DND-41 (cell line): ENCODE measurements at places on chromosomes 3 and 15.

- peaks cover 6% of the 10 kb centered on the region; the same call in 1 of the 2 replicates for H3K36me3 ChIP-seq
- no peak for DNase-seq
- no peaks in the 10 kb centered on the region for H3K27me3 ChIP-seq
- no peak overlapping the region for H3K27ac ChIP-seq
- peaks cover 30% of the 10 kb centered on the region for H3K4me1 ChIP-seq
Observed at GRCh38 chr3:52895418-52895817, 1.9 kb downstream of the STIMATE start.

GRCh38 chr3:184223946-184224345, 5.4 kb upstream of the VWA5B2 start:
- no peaks in the 10 kb centered on the region for H3K36me3 ChIP-seq
- H3K27me3 ChIP-seq: peaks cover 17% of the 10 kb centered on the region
- no peak for DNase-seq
- H3K4me1 ChIP-seq: peaks cover 5% of the 10 kb centered on the region

- H3K4me3 ChIP-seq: no peak overlapping the region
- H3K4me1 ChIP-seq: no peaks in the 10 kb centered on the region
- no peaks in the 10 kb centered on the region for H3K36me3 ChIP-seq
- DNase-seq: no peak
Observed at GRCh38 chr15:97210277-97210676, 750.2 kb upstream of the ARRDC4 start.

DNA sequence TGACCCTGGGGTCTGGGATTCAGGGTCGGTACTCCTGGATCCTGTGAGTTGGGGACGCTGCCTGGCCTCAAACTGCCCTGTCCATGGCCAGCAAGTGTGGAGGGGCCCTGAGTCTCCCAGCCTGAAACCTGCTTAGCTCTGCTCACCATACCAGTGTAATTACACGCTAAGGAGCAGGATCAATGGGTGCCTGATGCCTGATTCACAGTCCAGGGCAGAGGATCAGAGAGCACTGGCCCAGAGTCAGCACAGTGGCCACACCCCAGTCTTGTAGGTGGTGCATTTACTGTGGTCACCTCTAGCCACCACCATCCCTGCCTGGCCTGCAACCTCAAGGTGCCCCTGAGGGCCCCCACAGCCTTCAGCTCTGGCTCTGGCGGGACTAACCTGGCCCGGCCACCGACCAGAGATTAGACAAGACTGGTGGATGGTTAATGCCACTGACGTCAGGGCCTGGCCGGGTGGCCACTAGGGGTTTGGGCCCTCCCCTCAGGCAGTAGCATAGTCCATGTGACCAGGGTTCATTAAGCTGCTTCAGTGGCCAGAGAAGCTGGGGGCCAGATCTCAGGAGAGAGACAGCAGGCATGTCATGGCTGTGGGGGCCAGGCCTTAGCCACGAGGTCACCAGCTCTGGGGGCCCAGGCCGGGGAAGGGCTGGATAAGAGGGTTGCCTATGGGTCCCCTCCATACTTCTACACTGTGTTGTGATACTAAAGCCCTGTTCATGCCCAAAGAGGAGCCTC, 3.3 kb upstream of the SLC38A3 start:
- no peak overlapping the region for H3K27ac ChIP-seq
- no peaks in the 10 kb centered on the region for H3K36me3 ChIP-seq
- H3K4me1 ChIP-seq: no peaks in the 10 kb centered on the region
- no peak overlapping the region for H3K4me3 ChIP-seq
- no peak for DNase-seq

- no peak for DNase-seq
- no peaks in the 10 kb centered on the region for H3K4me1 ChIP-seq
- no peak overlapping the region for H3K4me3 ChIP-seq
- no peak overlapping the region for H3K27ac ChIP-seq
Observed at GRCh38 chr15:49863431-49864224, 242.8 kb downstream of the DTWD1 start.

- DNase-seq: no peak
- no peak overlapping the region for H3K4me3 ChIP-seq
- peaks cover 18% of the 10 kb centered on the region for H3K27me3 ChIP-seq
- no peaks in the 10 kb centered on the region for H3K36me3 ChIP-seq
- no peaks in the 10 kb centered on the region for H3K4me1 ChIP-seq
Observed at GRCh38 chr15:39124553-39125171, 456.2 kb upstream of the THBS1 start.

DNA sequence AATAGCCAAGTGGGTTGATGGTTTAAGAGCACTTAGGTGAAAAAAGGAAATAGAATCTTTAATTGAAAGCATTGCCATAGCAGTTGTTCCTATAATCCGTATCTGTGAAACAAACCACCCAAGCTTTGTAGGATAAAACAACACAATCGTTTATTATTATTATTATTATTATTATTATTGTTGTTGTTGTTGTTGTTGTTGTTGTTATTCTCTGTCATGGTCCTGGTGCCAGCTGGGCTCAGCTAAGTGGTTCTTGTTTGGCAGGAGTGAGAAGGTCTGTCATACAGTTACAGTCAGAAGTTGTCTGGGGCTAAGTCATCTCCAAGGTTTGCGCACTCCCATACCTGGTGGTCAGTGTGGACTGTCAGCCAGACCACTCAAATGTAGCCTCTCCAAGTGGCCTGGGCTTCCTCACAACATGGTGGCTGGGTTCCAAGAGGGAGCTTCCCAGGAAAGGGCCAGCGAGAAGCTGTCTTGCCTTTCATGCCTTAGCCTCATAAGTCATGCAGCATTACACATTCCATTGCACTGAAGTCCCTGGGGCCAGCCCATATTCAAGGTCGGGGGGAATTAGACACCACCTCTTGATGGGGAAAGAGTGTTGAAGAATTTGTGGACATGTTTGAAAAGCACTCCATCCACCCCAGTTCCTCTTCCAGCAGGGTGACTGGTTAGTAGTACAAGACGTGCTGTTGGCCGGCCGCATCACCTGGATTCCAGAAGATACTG, 54.3 kb upstream of the FGD5 start:
- H3K4me3 ChIP-seq: no peak overlapping the region
- no peak overlapping the region for H3K27ac ChIP-seq
- no peaks in the 10 kb centered on the region for H3K36me3 ChIP-seq
- peaks cover 21% of the 10 kb centered on the region for H3K4me1 ChIP-seq
- no peak for DNase-seq

GRCh38 chr3:186142393-186142932, 33.6 kb upstream of the ETV5 start:
- H3K27me3 ChIP-seq: peaks cover 19% of the 10 kb centered on the region
- no peaks in the 10 kb centered on the region for H3K36me3 ChIP-seq
- no peak overlapping the region for H3K4me3 ChIP-seq
- H3K4me1 ChIP-seq: peaks cover 16% of the 10 kb centered on the region
- no peak overlapping the region for H3K27ac ChIP-seq
- peak; percentile 60 for DNase-seq

DNA sequence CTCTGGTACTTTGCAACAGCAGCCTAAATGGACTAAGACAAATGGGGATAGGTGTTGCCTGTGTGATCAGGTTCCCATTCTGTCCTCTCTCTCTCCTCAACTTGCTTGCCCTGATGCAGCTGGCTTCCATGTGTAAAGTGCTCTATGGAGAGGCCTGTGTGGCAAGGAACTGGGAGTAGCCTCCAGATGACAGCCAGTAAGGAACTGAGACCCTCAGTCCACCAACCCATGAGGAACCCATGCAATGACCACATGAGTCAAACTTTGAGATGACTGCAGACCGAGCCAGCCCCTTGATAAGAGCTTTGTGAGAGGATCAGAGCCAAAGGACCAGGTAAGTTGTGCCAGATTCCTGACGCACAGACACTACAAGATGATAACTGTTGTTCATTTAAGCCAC, 74.6 kb upstream of the ADPGK start:
- no peaks in the 10 kb centered on the region for H3K27me3 ChIP-seq
- H3K4me1 ChIP-seq: no peaks in the 10 kb centered on the region
- H3K27ac ChIP-seq: no peak overlapping the region

DNA sequence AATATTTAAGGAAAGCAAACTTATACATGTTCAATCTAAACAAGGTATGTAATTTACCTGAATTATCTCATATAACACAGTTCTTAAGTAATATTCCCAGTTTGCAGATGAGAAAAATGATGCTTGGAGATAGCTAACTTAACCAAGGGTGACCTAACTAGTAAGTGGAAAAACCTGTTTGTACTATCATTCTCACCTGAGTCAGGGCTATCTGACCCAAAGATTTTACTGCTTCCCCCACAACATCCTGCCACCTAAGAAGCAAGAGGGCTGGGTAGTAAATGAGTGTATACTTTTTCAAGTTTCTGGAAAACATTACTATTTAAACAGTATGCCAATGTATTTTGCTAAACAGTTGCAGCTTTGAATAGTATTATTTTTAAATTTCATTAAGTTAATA, 10.6 kb downstream of the TP63 start:
- H3K27ac ChIP-seq: no peak overlapping the region
- H3K36me3 ChIP-seq: no peaks in the 10 kb centered on the region
- H3K4me3 ChIP-seq: no peak overlapping the region
- no peaks in the 10 kb centered on the region for H3K4me1 ChIP-seq
- no peaks in the 10 kb centered on the region for H3K27me3 ChIP-seq
- DNase-seq: no peak

GRCh38 chr3:59143447-59143846, 93.6 kb upstream of the CFAP20DC start:
- H3K4me1 ChIP-seq: no peaks in the 10 kb centered on the region
- H3K27me3 ChIP-seq: no peaks in the 10 kb centered on the region
- H3K4me3 ChIP-seq: no peak overlapping the region
- H3K36me3 ChIP-seq: no peaks in the 10 kb centered on the region
- H3K27ac ChIP-seq: no peak overlapping the region

DNA sequence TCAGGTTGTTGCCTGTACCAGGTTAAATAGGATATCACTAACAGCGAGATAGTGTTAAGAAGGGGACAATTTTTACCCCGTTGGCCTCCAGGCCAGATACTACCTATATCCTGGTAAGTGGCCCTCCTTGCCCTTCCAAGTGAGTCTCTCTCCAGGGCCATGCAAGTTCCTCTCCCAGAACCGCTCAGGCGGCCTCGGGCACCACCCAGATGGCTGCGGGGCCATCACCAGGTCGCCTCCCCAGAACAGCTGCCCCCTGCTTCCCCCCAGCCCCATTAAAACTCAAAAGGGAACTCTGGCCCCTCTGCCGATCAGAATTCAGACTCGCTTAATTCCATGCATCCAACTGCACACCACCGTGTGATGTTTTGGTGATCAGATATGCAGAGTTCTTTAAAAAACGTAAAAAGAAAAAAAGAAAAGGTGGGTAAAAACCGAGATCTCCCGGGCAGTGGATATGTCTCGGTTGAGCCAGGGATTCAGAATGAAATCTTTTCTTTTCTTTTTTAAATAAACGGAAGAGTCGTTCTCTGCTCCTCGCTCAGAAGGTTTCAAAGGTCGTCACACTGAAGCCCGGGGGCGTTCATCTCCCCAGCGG, 1.9 kb upstream of the TRIM71 start:
- no peak overlapping the region; the same call in 1 of the 2 replicates for H3K4me3 ChIP-seq
- H3K27me3 ChIP-seq: peaks cover 6% of the 10 kb centered on the region
- DNase-seq: no peak
- no peaks in the 10 kb centered on the region for H3K36me3 ChIP-seq

- H3K36me3 ChIP-seq: peaks cover 17% of the 10 kb centered on the region
- H3K27ac ChIP-seq: no peak overlapping the region
- H3K27me3 ChIP-seq: no peaks in the 10 kb centered on the region
Observed at GRCh38 chr15:41804361-41804760, 23.5 kb upstream of the JMJD7 start.

DNA sequence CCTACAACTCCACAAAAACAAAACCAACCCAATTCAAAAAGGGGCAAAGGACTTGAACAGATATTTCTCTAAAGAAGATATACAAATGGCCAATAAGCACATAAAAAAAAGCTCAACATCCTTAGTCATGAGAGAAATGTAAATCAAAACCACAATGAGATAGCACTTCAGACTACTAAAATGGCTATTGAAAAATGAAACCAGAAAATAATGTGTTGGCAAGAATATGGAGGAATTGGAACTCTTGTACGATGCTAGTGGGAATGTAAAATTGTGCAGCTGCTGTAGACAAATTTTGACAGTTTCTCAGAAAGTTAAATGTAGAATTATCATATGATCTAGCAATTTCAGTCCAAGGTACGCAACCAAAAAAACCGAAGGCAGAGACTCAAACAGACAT, 29.0 kb downstream of the KY start:
- no peaks in the 10 kb centered on the region for H3K36me3 ChIP-seq
- no peaks in the 10 kb centered on the region for H3K27me3 ChIP-seq
- H3K27ac ChIP-seq: no peak overlapping the region
- DNase-seq: no peak

DNA sequence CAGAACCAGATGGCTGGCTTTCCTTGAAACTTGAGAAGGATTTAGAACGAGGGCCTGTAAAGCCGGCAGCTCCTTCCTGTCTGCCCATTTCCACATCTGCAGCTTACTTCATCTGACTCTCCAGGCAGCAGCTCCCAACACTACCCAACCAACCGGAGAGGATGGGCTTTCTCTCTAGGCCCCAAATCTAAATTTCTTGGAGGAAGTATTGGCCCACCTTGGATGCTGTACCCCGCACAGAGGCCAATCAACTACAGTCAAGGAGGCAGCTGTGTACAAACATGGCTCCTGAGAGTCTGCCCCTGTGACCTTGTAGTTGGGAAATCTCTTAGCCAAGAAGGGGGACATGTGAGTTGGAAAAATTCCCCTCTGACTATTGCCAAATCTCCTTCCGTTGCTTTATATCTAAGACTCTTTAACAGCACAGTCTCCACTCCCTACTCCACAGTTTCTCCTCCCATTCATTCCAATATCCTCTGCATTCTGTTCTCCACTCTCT, 8.0 kb upstream of the ACAP2 start:
- H3K27ac ChIP-seq: no peak overlapping the region
- DNase-seq: no peak
- no peaks in the 10 kb centered on the region for H3K4me1 ChIP-seq
- H3K4me3 ChIP-seq: no peak overlapping the region
- no peaks in the 10 kb centered on the region for H3K36me3 ChIP-seq

DNA sequence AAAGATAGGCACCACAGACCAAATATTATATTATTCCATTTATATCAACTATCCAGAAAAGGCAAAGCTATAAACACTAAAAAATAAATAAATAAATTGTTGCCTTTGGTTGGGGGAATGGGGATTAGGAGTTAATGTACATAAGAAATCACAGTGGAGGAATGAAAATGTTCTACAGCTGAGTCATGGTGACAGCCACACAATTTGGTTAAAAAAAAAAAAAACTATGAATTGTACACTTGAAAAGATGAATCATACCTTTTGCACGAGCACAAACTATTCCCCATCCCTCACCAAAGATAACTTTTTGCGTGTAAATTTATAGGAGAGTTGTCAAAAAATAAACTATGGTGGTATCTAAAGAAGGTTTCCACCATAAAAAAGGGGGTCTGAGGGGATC, 103.2 kb downstream of the TBC1D5 start:
- no peak overlapping the region for H3K4me3 ChIP-seq
- no peaks in the 10 kb centered on the region for H3K4me1 ChIP-seq
- H3K27ac ChIP-seq: no peak overlapping the region
- H3K27me3 ChIP-seq: no peaks in the 10 kb centered on the region

DNA sequence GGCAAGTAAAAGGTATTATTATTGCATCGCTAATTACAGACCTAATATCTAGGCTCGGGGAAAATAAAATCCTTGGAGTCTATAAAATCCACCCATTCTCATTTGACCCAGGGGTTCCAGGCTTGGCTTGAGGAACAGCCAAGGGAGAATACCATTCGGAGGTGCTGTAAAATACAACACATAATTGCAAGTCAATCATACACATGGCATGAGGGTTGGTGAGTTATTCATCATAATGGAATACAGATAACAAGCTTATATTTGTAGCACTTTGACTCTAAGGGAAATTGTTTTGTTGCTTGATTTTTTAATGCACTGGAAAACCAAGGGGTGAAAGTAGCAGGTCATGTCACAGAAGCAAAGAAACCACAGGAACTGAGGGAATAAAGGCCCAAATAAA, 16.8 kb upstream of the DIS3L start:
- H3K27me3 ChIP-seq: no peaks in the 10 kb centered on the region
- no peaks in the 10 kb centered on the region for H3K36me3 ChIP-seq
- no peaks in the 10 kb centered on the region for H3K4me1 ChIP-seq
- no peak overlapping the region for H3K4me3 ChIP-seq
- DNase-seq: no peak
